ENCODE measurements at places on chromosomes 7 and 10. TPM values are rescaled to one million over a fixed set of nuclear protein-coding genes. Genes with fewer than 3 reads are reported as not detected.

- no peak overlapping the region for H3K27ac ChIP-seq
- peaks cover 8% of the 10 kb centered on the region for H3K4me1 ChIP-seq
- no peaks in the 10 kb centered on the region for H3K27me3 ChIP-seq
- no peak overlapping the region for H3K4me3 ChIP-seq
- no peak for DNase-seq
- no peaks in the 10 kb centered on the region for H3K36me3 ChIP-seq
Measured at GRCh38 chr7:50418526-50419290, 31.4 kb downstream of the FIGNL1 start.

DNA sequence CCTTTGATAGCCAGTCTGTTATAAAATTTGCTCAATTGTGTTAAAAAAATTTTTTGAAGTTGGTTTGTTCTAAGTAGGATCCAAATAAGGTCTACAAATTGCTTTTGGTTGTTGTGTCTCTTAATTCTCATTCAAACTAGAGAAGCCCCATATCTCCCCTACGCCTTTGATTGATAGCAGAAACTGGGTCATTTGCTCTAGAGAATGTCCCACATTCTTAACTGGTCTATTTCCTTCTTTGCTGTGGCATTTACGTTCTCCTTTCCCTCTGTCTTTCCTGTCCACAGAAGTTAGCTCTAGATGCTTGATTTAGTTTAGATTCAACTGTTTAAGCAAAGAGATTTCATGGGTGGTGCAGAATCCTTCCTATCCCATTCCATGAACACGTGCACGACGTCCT lies 174.6 kb upstream of the SVIL start:
- H3K4me3 ChIP-seq = no peak overlapping the region
- no peak for DNase-seq
- no peaks in the 10 kb centered on the region for H3K4me1 ChIP-seq
- H3K27me3 ChIP-seq = peaks cover 13% of the 10 kb centered on the region
- no peak overlapping the region for H3K27ac ChIP-seq
- no peaks in the 10 kb centered on the region for H3K36me3 ChIP-seq

- H3K4me1 ChIP-seq = no peaks in the 10 kb centered on the region
- H3K27me3 ChIP-seq = no peaks in the 10 kb centered on the region
- H3K36me3 ChIP-seq = no peaks in the 10 kb centered on the region
- no peak overlapping the region for H3K27ac ChIP-seq
- no peak for DNase-seq
- no peak overlapping the region for H3K4me3 ChIP-seq
Measured at GRCh38 chr10:88408096-88408495, 175.0 kb downstream of the RNLS start.

GRCh38 chr7:42869131-42870020 lies 42.5 kb downstream of the C7orf25 start:
- no peaks in the 10 kb centered on the region for H3K4me1 ChIP-seq
- H3K4me3 ChIP-seq = no peak overlapping the region
- H3K27me3 ChIP-seq = peaks cover 18% of the 10 kb centered on the region
- no peaks in the 10 kb centered on the region for H3K36me3 ChIP-seq

Gene MRPS16
- 56.5 TPM for total RNA-seq

DNA sequence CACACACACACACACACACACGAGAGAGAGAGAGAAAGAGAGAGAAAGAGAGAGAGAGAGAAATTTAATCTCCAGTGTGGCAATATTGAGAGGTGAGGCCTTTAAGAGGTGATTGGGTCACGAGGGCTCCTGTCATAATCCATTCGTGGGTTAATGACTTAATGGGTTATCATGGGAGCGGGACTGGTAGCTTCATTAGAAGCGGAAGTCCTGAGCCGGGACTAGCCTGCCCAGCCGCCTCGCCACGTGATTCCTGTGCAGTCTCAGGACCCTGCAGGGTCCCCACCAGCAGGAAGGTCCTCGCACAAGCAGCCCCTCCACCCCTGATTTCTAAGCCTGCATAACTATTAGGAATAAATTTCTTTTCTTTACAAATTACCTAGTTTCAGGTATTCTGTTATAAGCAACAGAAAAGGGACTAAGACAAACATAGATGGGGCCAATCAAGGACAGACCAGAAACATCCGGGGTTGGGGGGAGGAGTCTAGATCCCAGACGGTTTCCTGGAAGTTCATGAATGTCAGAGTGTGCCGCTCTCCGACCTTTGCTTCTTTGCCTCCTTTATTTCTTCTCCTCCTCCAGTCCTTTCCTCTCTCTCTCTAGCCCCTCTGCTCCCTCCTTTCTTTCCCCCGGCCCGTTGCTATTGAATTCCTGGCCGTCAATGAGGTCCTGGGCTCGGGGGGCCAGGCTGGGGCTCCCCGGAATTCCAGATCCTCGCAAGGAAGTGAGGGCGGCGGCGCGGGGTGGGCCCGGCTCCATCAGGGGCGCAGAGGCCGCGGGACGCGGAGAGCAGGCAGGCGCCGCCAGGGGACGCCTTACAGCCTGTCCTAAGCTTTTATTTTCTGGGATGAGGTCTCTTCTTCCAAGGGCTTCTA lies 146.8 kb downstream of the CYP26A1 start:
- no peak overlapping the region for H3K27ac ChIP-seq
- H3K4me3 ChIP-seq = no peak overlapping the region
- H3K36me3 ChIP-seq = no peaks in the 10 kb centered on the region

DNA sequence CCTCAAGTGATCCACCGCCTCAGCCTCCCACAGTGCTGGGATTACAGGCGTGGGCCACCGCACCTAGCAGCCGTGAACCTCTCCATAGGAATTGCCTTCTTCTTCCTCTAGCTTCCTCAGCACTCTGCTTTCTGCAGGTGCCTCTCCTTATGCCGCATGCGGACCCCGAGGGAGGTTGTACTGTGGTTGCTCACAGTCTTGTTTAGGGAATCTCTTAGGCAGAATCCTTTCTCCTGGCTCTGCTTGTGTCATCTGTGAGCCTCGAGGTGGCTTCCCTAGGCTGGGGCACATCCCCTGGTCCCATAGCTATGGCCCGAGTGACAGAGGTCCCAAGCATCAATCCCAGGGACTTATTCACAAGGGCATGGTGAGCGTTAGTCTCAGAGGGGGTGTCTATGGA lies 33.2 kb upstream of the GIMAP8 start:
- no peak overlapping the region for H3K27ac ChIP-seq
- no peaks in the 10 kb centered on the region for H3K36me3 ChIP-seq
- H3K4me1 ChIP-seq = peaks cover 2% of the 10 kb centered on the region
- no peak overlapping the region for H3K4me3 ChIP-seq
- H3K27me3 ChIP-seq = no peaks in the 10 kb centered on the region

DNA sequence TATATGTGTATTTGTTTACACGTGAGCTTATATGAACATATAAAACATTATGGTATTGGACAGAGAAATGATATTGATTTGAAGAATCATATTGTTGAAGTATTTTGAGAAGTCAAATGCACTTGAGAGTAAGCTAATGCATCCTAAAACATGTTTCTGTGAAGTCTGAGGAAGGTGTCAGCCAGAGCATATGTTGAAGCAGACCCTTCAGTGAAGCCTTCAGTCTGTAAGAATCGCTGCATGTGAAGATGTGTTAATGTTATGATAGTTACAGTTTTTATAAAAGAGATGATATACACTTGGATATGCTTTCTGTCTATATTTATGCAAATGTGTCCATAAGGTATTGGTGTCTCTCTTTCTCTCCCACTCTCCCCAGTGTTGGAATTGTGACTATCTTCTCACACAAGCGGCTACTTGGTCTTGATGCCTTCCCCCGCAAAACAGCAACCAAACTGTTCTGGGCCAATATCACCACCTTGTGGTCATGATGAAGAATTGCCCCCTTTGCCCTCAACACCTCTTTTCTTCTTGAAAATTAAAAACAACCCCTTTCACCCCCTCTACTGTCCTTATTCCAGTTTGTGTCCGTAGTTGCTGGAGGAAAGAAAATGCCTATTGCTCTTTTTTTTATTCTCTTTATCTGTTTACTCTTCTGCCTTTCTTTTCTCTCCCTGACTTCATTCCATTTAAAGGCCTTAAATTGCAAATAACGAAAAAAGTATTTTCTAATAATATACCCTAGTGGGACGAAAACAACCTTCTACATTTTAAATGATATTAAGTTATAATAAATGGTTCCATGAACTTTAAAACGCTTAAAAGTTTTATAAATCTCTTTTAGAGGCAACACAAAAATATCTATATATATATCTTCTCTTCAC lies 64.9 kb downstream of the IKZF1 start:
- H3K4me1 ChIP-seq = peaks cover 80% of the 10 kb centered on the region
- H3K27me3 ChIP-seq = no peaks in the 10 kb centered on the region
- peaks cover 14% of the 10 kb centered on the region for H3K36me3 ChIP-seq
- no peak overlapping the region for H3K4me3 ChIP-seq
- H3K27ac ChIP-seq = peak overlapping the region; percentile 96

- H3K36me3 ChIP-seq = peaks cover 2% of the 10 kb centered on the region
- H3K27me3 ChIP-seq = no peaks in the 10 kb centered on the region
- DNase-seq = no peak
- H3K4me1 ChIP-seq = no peaks in the 10 kb centered on the region
- H3K4me3 ChIP-seq = no peak overlapping the region
Measured at GRCh38 chr7:133873187-133873586, 254.0 kb upstream of the LRGUK start.

DNA sequence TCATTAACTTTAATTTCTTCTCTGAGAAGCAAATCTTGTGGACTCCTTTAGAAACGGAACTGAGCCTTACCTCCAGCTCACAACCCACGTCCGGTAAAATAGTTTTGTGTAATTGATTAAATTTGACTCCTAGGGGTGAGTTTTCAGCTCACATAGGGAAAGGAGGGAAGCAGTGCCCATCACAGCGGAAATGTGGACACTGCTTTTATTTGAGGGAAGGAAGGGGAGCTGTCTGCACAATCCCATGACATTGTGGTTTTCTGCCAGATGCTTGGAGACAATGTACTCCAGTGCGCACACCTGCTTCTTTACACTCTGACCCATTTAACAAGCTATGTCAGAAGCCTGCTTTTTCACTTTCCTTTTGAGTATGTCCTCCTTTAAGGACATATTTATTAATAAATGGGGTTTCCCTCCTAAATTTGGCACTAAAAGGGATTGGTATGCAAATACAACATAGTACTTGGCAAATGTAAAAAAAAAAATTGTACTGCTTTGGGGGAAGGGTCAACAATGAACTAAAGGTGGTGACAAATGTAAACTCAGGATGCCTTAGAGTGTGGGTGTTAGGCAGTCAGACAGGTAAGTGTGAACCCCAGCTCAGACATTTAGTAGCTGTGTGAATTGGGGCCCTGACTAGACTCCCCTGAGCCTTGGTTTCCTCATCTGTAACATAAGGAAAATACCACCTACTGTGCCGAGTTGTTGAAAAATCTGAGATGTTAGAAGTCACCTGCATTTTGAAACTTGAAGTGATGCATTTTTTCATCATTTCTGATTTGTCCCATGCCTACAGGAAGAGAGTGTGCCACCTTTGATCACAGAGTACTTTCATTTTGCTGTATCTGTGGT lies 90.2 kb upstream of the KLF6 start:
- peak overlapping the region; percentile 98 for H3K27ac ChIP-seq
- H3K4me3 ChIP-seq = no peak overlapping the region
- peaks cover 36% of the 10 kb centered on the region for H3K4me1 ChIP-seq
- no peaks in the 10 kb centered on the region for H3K27me3 ChIP-seq

DNA sequence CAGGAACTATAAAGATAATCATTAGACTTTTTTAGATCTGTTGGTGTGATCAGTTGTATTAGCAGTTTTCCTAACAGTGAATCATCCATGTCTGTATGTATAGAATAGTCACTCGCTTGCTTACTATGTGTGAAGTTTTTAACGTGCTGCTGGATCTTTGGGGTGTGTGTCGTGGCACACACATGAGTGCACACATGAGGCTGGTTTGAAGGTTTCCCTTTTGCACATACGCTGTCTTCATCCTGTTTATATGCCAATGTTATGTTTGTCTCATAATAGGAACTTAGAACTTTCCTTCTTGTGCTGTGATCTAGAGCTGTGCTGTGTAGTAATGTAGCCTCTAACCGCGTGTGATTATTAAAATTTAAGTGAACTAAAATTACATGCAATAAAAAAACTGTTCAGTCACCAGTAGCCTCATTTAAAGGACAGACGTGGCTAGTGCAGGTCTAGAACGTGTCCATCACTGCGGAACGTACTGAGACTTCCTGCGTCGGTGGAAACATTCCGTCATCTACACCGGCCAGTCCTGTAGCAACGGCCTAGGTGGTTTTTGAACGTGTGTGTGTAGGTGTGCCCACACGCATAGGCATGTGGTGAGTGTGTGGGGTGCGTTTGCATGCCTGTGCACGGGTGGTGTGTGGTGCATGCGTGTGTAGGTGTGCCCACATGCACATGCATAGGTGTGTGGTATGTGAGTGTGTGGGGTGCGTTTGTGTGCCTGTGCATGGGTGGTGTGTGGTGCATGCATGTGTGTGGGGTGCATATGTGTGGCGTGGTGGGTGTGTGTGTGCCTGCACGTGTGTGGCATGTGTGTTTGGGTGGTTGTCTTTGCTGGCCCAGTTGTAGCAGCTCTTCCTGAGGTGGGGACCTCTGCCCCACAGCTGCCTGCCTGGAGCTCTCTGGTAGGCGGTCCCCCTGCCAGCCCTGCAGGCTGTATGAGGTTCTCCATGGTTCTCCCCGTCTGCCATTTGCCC lies 56.6 kb downstream of the INPP5A start:
- no peak for DNase-seq

- H3K36me3 ChIP-seq = no peaks in the 10 kb centered on the region
- no peak for DNase-seq
- peaks cover 31% of the 10 kb centered on the region for H3K27me3 ChIP-seq
- no peak overlapping the region for H3K27ac ChIP-seq
Measured at GRCh38 chr10:5510281-5511072, 11.1 kb upstream of the CALML5 start.

- no peak for DNase-seq
- H3K36me3 ChIP-seq = no peaks in the 10 kb centered on the region
- H3K4me3 ChIP-seq = no peak overlapping the region
- H3K27ac ChIP-seq = no peak overlapping the region
Measured at GRCh38 chr7:152587366-152587765, 88.6 kb downstream of the XRCC2 start.

GRCh38 chr10:23445591-23445990 lies 6.7 kb downstream of the OTUD1 start:
- H3K4me3 ChIP-seq = no peak overlapping the region
- no peak for DNase-seq
- H3K27ac ChIP-seq = no peak overlapping the region
- H3K36me3 ChIP-seq = peaks cover 3% of the 10 kb centered on the region

DNA sequence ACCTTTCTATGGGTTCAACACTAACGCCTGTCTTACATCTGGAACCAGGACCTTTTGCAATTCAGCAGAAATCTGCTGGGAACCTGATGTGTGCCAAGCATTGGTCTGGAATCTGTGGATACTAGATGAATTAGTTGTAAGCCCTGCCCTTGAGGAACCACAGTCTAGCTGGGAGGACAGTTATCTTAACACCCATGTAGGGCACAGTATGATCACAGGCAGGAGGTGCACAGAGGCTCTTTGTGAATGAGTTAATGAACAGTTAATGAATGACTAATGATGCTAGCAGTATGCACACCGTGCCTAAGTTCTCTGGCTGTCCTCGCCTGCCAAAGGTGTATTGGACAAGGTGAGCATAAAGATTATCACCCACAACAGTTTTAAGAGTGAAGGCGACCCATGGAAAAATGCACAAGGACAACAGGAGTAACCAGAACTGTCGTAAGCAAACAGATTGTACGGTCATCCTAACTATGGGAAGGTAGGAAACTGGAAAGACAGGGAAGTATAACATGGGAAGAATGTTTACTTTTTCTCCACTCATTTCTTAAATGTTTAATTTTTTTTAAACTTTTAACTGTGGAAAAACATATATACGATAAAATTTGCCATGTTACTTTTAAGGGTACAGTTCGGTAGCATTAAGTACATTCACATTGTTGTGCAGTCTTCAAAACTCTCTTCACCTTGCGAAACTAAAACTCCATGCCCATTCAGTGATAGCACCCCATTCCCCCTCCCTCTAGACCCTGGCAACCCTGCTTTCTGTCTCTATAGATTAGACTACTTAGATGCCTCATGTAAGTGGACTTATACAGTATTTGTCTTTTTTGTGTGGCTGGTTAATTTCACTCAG lies 139.9 kb downstream of the CXCL12 start:
- H3K27me3 ChIP-seq = peaks cover 7% of the 10 kb centered on the region
- DNase-seq = no peak
- no peak overlapping the region for H3K27ac ChIP-seq
- H3K4me1 ChIP-seq = no peaks in the 10 kb centered on the region
- no peaks in the 10 kb centered on the region for H3K36me3 ChIP-seq

Gene TMEM196
- not detected for total RNA-seq

Data from T-cell (primary cell).